ENCODE measurements at places on chromosomes 3 and 15.

DNA sequence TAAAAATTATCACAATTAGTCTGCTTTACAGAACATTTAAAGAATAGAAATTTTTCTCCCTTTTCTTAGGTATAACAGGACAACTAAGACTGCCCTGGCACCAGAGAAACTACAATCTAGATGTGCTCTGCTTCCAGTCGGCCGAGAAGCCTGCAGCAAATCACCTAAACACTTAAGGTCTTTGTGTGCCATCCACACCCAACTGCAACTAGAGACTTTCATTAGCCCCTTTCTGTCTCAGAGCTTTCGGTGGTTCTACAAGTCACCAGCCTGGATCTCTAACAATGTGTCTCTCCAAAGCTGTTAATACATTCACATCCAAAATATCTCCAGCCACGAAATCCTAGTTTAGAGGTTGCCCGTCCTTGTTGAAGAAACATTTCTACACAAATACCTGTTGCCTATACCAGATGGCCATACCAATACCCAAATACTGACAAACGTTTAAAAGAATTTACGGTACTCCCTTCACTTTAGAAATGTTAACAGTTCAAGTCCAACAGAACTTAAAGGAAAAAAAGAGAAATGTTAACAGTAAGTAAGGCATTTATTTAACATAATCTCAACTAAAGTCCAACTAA is 6.7 kb downstream of the PRC1 start:
- no peak for DNase-seq

DNA sequence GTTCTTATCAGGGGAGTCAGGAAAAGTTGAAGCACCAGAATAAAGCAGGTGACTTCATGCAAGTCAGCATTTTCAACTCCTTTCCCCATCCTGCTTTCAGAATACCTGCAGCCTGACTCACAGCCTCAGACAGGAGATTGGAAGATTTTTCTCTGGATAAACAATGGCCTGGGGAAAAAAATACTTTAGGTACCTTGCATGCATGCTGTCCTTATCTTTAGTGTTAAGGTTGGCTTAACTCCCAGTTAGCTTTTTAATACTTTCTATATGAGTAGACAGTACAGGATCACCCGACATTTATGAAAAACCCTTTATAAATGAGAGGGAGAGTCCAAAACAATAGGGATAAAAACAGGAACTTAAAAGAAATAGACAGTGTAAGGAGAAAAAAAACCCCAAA is 53.6 kb downstream of the PAK2 start:
- no peak for DNase-seq

- no peak for DNase-seq
Measured at GRCh38 chr3:66386011-66386924, 114.6 kb downstream of the LRIG1 start.

DNA sequence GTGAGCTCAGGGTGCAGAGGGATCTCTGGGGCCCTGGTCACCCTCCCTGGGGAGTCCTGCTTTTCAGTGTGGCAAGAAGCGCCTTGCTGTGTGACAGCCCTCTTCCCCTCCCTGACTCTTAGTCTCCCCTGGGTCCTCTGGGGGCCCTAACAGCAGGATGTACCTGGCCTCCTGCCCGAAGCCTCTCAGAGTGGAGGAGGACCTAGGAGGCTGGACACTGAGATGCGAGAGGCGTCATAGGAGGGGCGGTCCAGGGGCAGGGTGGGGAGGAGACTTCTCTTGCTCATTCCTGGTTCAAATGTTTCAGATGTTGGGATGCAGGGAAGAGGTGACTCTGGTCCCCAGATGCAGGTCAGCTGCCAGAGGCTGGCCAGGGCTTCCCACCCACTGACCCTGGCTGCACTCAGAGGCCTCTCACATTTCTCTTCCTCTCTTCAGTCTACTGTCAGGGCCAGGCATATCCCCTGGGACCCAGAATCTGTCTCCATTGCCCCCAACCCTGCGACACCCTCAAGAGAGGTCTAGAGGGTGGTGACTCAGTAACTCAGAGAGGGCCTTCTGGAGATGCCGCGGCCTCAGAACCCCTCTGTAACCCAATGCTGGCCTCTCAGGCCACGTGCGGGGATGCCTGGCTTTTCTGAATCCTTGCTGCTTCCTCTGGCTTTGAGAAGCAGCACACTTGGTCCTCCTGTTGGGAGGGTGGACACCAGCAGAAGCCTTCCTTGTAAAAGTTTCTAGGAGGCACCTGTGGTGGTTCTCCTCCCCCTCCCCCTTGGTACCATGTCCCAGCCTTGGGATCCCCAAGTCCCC is 25.9 kb downstream of the SNX33 start:
- DNase-seq = no peak

DNA sequence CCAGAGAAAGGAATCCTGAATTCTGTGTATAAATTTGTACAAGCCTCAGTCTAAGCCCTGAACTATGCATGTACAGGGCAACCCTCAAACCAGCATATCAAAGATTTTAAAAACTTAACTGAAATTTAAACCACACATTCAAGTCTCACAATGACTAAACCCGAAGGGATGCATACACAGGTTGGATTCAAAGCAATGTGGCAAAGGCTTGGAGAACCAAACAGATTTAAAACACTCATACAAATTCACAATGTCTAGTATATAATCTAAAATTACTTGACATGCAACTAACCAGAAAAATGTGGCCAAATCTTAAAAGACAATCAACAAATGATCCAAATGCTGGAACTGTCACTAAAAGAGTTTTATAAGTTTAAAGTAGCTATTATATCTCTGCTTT is 36.4 kb downstream of the CEP152 start:
- DNase-seq = peak; percentile 35

- no peak for DNase-seq
Measured at GRCh38 chr3:151635905-151636304, 97.8 kb upstream of the AADACL2 start.
